Activated T-cell treated with anti-CD3 and anti-CD28 coated beads for 1 hour (primary cell): ENCODE measurements at places on chromosomes 12 and 14.

- no peak for DNase-seq
These were observed 5.5 kb upstream of the RNASE1 start for GRCh38 chr14:20808162-20808483.

- no peak for DNase-seq
These were observed 27.8 kb upstream of the PNMA1 start for GRCh38 chr14:73741876-73742519.

DNA sequence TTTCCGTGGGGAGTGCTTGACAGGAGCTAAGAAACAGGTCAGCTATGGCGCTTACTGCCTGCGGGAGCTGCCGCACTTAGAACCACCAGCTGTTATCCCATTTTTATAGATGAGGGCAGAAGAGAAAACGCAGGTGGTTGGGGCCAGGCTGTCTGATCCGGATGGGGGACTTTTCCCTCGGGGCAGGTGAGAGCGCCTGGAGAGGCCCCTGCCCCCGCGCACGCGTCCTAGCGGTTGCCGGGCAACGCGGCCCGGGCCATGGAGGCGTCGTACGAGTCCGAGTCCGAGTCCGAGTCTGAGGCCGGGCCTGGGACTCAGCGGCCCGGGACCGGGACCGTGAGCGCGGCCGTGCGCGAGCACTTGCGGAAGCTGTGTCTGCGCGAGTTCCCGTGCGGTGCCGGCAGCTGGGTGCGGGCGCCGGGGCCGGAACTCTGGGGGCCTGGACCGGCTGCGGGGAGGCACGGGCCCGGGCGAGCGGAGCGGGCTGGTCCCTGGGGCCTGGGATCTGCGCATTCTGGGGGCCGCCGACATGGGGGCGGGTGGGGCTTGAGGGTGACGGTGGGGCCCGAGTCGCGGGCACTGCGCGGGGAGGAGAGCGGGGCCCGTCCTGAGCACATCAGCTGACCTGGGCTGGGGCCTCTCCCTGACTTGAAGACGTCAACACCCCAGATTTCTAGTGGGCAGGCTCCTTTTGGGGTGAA lies at the start of gene LRRC43:
Gene LRRC43 (plus strand): TSS at position 237 of the 701 bp plus-strand sequence. CDS start 22 bp downstream, at position 259.
- DNase-seq = peak; percentile 25

DNA sequence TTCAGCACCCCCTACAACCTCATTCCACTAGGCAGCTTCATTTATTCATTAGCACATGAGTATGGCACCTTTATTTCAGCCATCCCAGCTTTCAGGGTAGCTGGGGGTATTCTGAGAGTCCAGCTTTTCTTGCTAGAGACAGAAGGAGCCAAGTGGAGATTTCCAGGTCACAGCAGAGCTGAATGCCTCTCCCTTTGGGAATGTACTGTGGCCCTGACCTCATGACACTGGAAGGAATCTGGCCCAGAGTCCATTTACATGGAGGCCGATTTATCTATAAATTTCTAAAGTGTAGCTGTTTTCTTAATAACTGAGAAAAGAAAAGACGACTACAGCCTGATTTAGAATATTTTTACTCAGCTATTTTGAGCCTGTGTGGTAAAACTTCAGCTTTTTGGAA lies 47.2 kb upstream of the JDP2 start:
- no peak for DNase-seq

DNA sequence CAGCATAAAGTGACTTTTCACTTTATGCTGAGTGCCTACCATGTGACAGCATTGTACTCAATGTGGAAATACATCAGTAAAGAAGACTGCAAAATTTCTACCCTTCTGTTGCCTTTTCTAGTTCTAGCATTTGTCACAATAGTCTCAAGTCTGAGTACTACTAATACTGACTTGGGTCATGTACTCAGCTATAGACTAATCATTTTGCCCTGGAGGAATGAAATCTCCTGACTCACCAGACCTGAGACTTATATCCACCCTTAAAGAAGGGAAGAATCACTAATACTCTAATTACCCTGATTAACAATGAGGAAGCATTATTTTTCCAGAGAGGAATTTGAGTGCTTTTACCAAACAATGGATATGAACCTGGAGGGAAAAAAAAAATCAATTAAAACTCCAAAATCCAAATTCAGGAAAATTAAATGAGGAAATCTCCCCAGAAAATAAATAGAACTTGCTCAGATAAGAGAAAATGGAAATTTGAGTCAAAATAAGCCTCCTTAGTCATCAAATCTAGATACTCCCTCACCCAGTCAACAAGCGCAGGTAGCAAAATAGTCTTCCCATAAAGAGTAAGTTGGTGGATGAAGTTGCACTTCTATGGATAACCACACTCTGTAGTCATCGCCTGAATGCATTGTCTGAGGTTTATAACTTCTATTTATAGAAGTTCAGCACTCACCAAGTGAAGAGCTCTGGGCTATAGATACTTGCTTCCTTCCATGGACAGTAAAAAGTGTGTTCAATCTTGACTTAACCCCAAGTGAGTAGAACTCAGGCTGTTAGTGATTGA lies 386.6 kb downstream of the SYT1 start:
- DNase-seq = no peak

- DNase-seq = no peak
These were observed 335.2 kb downstream of the CEP128 start for GRCh38 chr14:80606347-80606772.

DNA sequence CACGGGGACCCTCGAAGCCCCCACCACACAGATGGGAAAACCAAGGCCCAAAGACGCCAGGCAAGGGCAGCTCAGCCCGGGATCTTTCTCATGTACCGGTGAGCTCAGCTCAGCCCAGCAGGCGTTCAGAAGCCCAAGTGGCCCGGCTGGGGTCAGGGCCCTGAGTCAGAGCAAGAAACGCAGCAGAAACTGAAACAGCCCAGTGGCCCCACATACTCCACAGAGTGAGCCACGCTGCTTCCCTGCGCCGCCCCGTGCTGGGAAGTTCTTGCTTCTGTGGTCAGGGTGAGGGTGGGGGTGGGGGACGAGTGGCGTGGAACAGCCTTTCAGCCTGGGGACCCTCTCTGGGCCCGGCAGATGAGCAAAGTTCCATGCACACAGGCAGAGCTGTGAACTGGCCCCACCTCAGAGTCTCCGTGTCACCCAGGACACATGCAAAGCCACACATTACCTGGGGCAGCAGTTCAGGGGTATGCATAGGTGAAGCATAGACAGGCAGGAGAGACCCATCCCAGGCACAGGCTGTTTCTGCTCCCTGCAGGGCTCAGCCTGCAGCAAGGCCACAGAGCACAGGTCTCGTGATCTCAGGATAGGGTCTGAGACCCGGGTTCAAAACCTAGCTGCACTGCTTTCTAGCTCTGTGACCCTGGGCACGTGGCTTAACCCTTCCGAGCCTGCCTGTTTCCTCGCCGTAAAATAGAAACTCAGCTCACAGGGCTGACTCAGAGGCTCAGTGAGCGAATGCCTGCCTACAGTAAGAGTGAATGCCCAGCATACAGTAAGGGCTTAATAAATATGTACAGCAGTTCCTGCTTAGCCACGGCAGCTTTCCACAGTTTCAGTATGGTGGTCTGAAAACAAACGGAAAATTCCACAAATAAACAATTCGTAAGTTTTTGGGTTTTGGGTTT lies 21.6 kb downstream of the NCOR2 start:
- no peak for DNase-seq

- DNase-seq = no peak
These were observed 22.6 kb upstream of the TRAF3 start for GRCh38 chr14:102754370-102755262.

DNA sequence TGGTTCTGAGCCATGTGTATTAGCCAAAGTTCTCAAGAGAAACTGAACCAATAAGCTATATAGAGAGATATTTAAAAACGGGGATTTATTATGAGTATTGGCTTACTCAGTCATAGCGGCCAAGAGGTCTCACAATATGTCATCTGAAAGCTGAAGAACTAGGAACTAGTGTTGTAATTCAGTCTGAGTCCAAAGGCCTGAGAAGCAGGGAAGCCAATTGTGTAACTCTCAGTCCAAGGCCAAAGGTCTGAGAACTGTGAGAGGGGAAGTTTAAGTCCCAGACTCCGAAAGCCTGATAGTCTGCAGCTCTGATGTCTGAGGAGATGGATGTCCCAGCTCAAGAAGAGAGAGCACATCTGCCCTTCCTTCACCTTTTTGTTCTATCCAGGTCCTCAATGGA lies 344.8 kb upstream of the USP15 start:
- no peak for DNase-seq

DNA sequence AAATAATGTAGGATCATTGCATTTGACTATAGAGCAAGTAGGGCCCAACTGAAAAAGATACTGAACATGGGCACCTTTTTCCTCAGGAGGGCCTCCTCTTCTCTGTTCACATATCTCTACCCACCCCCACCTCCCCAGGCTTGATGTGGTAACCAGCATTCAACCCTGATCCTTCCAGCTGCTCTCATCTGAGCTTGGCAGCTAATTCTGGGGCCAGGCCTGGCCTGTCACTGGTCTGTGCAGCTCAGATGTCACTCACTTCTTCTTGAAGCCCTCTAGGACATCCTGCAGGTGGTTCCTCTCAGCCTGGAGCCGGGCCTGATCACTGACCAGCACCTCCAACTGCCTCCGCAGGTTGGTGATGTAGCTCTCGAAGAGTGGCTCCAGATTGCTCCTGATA lies 2.1 kb downstream of the KRT84 start:
- DNase-seq = no peak

DNA sequence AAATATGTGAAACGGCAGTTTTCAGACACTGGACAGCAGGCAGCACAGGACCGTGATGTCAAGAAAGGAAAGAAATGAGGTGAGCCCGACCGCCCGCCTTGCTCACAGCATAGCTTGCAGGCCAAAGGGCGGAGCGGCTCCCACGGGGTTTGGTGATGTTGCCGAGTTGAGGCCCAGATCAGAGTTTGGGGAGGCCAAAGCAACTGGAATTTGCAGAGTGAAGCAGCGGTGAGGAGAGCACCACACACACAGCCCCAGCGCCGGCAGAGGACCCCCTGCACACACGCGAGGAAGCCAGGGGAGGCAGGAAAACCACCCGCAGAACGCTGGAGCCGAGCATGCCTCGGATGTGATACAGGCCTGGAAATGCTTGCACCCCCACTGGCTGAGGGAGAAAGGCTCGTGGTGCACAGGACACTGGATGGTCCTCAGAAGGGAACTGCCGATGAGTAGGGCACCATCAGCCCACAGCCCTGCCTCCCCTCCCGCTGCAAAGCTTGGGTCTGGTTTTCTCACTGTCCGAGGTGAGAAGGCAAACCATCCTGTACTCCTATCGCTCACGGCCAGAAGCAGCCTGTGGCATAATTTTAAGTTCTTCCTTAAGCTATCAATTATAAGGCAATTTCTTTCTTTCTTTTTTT lies 25.7 kb upstream of the PLD4 start:
- DNase-seq = no peak

DNA sequence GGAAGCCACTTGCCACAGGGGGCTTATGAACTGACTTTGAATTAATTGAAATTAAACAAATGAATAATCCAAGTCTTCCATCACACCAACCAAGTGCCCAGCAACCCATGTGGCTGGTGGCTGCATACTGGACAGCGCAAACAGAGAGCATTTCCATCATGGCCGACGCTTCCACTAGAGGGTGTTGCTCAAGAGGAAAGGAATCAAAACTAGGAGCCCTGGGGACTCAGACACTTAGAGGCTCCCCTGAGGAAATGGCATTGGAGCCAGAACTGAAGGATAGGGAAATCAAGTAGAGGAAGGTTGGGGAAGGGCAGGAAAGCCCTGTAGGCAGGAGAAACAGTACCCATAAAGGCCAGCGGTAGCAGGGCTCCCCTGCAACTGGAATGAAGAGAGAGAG lies 50.6 kb upstream of the NUAK1 start:
- DNase-seq = no peak

- DNase-seq = no peak
These were observed 372.2 kb downstream of the RAD51B start for GRCh38 chr14:68191567-68192321.

DNA sequence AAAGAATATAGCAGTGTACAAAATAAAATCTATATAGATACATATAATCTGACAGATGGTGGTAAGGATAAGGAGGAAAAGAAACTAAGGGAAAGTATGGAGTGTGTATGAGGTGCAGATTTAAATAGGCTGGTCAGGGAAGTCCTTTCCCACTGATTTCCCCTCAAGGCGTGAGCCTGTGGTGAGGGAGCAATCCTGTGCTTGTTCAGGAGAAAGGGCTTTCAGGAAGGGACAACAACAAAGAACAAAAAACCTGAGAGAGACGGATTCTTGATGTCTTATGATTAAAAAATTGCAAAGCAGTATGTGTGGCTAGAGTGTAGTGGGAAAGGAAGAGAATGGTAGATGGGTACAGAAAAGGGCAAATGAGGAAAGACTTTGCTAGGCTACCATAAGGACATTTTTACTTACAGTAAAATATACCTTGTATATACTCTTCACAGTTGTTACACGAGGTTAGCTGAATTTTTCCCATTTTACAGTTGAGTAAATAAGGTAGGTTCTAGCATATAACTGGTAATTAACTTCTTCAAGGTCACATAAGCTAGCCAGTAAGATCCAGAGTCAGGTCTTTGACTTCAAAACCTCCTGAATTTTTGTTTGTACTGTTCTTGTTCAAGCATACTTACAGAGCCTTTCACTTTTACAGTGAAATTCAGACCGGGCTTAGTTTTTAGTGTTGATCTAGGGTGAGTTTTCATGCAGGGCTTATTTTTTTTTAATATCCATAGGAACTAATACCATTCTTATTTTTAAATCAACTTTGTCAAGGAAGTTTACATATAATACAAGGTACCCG lies 15.6 kb downstream of the CNOT2 start:
- no peak for DNase-seq

DNA sequence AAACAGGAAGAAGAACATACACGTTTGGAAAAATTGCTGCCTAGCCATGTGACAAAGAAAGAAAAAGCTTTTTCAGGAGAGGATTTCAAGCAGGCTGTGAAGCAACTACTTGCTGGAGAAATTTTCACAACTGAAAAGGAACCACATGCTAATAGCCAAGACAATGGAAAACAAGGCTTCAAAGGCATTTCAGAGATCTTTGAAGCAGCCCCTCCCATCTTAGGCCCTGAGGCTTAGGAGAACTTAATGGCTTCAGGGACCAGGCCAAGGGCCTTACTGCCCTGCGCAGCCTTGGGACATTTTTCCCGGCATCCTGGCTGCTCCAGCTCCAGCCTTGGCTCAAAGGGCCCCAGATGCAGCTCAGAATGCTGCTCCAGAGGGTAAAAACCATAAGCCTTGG lies 255.9 kb upstream of the ARID2 start:
- no peak for DNase-seq

DNA sequence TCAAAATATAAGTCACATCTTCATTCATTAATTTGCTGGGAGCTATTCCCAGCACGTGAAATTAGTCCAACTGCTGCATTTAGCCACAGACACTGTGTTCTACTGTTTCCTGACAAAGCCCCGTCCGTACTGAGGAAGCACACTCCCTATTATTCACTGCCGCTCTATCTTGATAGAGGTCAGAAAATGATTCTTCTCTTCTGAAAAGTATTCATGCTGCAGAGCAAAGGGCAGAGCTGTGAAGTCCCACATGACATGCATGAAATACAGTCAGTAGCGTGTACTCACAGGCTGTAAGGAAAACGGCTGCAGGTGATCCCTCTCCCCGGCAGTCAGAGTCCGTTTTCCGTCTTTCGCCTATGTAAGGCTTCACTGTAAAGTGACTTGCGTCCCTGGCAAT lies 302.5 kb upstream of the FKBP4 start:
- no peak for DNase-seq
